ENCODE measurements at places on chromosomes 16 and 17. TPM values are rescaled to one million over a fixed set of nuclear protein-coding genes. Genes with fewer than 3 reads are reported as not detected.
A peak's percentile ranks its signal among the peaks of the same experiment; 100 is the strongest.

- no peak overlapping the region for H3K4me3 ChIP-seq
- no peaks in the 10 kb centered on the region for H3K4me1 ChIP-seq
- H3K36me3 ChIP-seq, result no peaks in the 10 kb centered on the region
- H3K27me3 ChIP-seq, result peaks cover 3% of the 10 kb centered on the region
Observed at GRCh38 chr17:6554871-6555330, 1.5 kb downstream of the PITPNM3 start.

- no peak for DNase-seq
- no peaks in the 10 kb centered on the region for H3K36me3 ChIP-seq
- H3K4me1 ChIP-seq, result no peaks in the 10 kb centered on the region
- no peaks in the 10 kb centered on the region for H3K27me3 ChIP-seq
Observed at GRCh38 chr16:15770512-15770911, 86.3 kb downstream of the MYH11 start.

DNA sequence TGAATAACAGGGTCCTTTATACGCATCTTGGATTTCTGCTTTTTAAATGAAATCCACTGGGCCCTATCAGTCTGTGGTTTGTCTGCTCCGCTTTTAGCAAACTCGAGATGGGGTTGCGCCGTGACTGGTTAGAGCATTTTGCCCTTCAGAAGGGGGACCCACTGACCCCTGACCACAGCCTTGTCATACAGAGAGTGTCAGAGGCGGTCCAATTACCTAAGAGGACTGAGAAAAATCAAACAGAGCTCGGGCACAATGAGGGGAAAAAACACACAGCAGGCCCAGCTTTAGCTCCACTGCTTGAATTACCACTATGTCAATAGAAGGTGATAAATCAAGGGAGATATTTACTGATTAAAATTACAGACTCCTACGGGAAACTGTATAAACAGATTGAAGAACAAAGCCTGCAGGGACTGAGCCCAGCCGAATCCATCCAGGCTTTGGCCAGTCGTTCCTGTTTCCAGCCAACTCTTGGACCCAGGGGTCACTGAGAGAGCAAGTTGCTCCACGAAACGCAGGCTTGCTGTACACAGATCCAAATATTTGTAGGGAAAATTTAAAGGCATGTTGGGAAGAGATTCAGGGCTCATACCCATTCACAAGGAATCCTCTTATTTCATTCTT is 131.9 kb upstream of the ZFHX3 start:
- no peak overlapping the region for H3K27ac ChIP-seq
- no peak overlapping the region for H3K4me3 ChIP-seq
- H3K4me1 ChIP-seq, result no peaks in the 10 kb centered on the region
- H3K27me3 ChIP-seq, result no peaks in the 10 kb centered on the region
- no peaks in the 10 kb centered on the region for H3K36me3 ChIP-seq
- peak; percentile 44 for DNase-seq

DNA sequence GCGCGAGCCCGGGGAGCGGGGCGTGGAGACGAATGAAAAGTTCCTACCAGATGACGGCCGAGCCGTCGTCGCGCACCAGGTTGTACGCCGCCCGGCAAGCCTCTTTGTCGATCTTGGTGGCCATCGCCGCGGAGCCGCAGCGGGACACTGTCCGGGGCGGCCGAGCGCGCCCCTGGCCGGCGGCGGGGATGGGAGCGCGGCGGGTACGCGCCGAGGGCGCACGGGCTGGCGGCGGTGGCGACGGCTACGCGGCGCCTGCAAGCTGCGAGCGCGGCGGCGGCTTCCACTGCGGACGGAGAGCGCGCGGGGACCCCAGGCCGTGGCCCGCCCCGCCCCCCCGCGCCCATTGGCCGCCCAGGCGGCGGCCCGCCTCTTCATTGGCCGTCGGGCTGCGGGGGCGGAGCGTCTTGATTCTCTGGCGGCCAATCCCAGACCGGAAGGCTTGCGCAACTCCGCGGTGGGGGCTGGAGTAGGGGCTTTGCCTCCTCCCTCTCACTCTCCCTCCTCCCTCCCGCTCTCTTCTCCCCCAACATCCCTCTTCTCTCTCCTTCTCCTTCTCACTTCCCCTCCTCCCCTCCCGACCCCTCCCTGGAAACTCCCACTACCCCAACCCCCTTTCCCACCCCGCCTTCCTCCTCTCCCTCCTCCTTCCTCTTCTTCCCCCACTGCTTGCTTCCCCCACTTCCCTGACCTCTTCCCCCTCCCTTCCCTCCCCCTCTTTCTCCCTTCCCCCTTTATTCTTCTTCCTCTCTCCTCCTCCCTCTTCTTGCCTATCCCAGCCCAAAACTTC is at the start of gene COTL1:
Gene COTL1 (minus strand): TSS at position 288 of the 790 bp plus-strand sequence. CDS start 164 bp downstream, at position 124.
- no peaks in the 10 kb centered on the region for H3K27me3 ChIP-seq
- H3K4me3 ChIP-seq, result peak within 1 kb of the TSS; percentile 50
- no peaks in the 10 kb centered on the region for H3K36me3 ChIP-seq
- H3K4me1 ChIP-seq, result no peaks in the 10 kb centered on the region
- peak within 1 kb of the TSS; percentile 68 for H3K27ac ChIP-seq

Gene TAC4
- not detected for total RNA-seq

Gene SLC16A13
- total RNA-seq, result not detected

Gene ARL5C
- not detected for total RNA-seq

All from uterus (tissue), 4 donors.